Adrenal gland (tissue), 19 donors: ENCODE measurements at places on chromosomes 5 and 9. TPM values are rescaled to one million over a fixed set of nuclear protein-coding genes. Genes with fewer than 3 reads are reported as not detected.

- peak overlapping the region; percentile 89 for H3K27ac ChIP-seq
- no peaks in the 10 kb centered on the region for H3K36me3 ChIP-seq
- H3K4me1 ChIP-seq = no peaks in the 10 kb centered on the region
- no peaks in the 10 kb centered on the region for H3K27me3 ChIP-seq
- no peak overlapping the region for H3K4me3 ChIP-seq
Observed at GRCh38 chr5:115602591-115603125, 379 bp upstream of the TICAM2 start.

DNA sequence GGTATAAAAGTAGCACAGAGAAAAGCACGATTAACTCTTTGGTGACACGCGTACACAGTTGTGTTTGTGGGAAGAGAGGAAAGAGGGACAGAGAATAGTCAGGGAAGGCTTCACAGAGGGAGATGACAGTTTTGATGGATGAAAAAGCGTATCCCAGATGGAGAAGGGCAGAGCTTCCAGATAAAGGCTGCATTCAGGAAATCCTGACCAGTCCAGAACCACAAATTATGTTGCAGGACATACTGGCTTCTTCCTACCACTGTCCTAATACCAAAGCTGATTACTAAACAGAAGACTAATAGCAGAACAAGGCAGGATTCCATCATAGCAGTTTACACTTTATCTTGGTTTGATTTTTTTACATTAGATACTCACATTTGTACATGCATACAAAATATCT lies 34.5 kb downstream of the SLC31A2 start:
- H3K27ac ChIP-seq = no peak overlapping the region
- H3K36me3 ChIP-seq = no peaks in the 10 kb centered on the region
- H3K4me3 ChIP-seq = no peak overlapping the region
- no peak for DNase-seq
- no peaks in the 10 kb centered on the region for H3K27me3 ChIP-seq

GRCh38 chr5:27516437-27516836 lies 478.1 kb upstream of the CDH9 start:
- H3K27me3 ChIP-seq = no peaks in the 10 kb centered on the region
- H3K27ac ChIP-seq = no peak overlapping the region
- H3K36me3 ChIP-seq = no peaks in the 10 kb centered on the region
- no peak overlapping the region for H3K4me3 ChIP-seq
- DNase-seq = no peak
- no peaks in the 10 kb centered on the region for H3K4me1 ChIP-seq

- H3K4me3 ChIP-seq = no peak overlapping the region
- peak; percentile 29 for DNase-seq
- H3K36me3 ChIP-seq = no peaks in the 10 kb centered on the region
- no peak overlapping the region for H3K27ac ChIP-seq
- no peaks in the 10 kb centered on the region for H3K27me3 ChIP-seq
Observed at GRCh38 chr5:126866851-126867636, 90.1 kb downstream of the LMNB1 start.

DNA sequence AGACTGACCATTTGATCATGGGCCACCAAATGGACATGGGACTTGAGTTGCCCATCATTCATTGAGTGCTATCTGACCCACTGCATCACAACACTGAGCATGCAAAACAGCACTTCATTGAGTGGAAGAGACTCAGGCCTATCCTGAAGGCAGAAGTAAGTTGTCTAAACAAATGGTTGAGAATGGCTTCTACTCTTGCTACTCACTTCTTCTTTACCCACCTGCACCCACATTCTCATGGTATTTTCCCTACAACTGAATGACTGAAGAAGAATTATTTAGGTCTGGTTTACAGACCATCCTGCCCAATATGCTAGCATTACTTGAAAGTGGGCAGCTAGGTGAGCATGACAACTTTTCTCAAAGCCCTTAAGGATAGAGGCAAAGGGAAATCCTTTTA lies 41.0 kb upstream of the PIP5K1B start:
- no peaks in the 10 kb centered on the region for H3K4me1 ChIP-seq
- no peaks in the 10 kb centered on the region for H3K36me3 ChIP-seq
- peaks cover 7% of the 10 kb centered on the region for H3K27me3 ChIP-seq
- no peak overlapping the region for H3K27ac ChIP-seq
- no peak for DNase-seq

DNA sequence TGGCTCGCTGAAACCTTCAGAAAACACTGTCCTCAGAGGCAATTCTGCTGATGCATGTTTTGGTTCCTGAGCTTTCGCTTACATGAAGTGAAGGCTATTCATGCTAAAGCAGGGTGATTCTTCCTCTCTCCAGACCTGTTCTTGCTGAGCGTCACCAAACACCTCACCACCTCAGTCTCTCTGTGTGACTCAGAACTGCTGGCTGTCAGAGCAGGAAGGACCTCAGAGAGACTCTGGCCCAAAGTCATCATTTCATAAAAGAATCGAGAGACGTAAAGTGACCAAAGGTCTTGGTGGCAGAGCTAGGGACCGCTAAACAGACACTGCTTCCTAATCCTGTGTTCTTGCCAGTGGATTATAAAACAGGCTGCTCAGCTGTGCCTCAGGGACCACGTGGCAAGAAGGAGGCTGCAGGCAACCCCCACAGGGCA lies 73.8 kb downstream of the LHFPL2 start:
- H3K27me3 ChIP-seq = no peaks in the 10 kb centered on the region
- peak overlapping the region; percentile 16 for H3K27ac ChIP-seq
- DNase-seq = peak; percentile 48
- no peaks in the 10 kb centered on the region for H3K36me3 ChIP-seq
- H3K4me3 ChIP-seq = no peak overlapping the region

GRCh38 chr9:127921557-127922120 lies 4.8 kb upstream of the ST6GALNAC4 start:
- no peak overlapping the region for H3K4me3 ChIP-seq
- peak; percentile 76 for DNase-seq
- H3K36me3 ChIP-seq = no peaks in the 10 kb centered on the region
- peaks cover 37% of the 10 kb centered on the region for H3K4me1 ChIP-seq
- no peak overlapping the region for H3K27ac ChIP-seq

NR2F1 gene
- total RNA-seq = 99.8 TPM

ST8SIA4 gene
- 11.4 TPM for total RNA-seq
